Thoracic aorta (tissue), 2 donors: ENCODE measurements at places on chromosomes 1 and 21.

GRCh38 chr1:31523012-31523411 lies 53.3 kb upstream of the TINAGL1 start:
- DNase-seq = no peak

- DNase-seq = no peak
These were observed 10.8 kb downstream of the NTMT2 start for GRCh38 chr1:170156594-170156993.

- DNase-seq = no peak
These were observed 17.5 kb downstream of the VASH2 start for GRCh38 chr1:212967801-212968200.

GRCh38 chr1:11704691-11705475 lies 13.4 kb downstream of the DRAXIN start:
- no peak for DNase-seq

DNA sequence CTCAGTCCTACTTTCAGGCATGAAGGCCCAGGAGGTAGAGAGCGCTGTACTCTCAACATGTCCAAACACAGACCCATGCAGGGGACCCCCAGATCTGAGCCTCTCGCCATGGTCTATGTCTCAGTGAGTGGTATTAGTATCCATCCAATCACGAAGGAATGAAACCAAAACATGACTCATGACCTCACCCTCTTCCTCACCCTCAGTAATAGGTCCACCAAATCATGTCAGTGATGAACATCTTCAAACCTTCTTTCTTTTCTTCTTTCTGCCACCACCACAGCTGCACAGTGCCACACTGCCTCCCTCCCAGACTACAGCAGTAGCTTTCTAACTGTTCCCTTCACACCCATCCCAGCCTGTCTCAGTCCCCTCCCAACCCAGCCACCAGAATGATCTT lies 16.8 kb downstream of the C1orf116 start:
- DNase-seq = no peak

DNA sequence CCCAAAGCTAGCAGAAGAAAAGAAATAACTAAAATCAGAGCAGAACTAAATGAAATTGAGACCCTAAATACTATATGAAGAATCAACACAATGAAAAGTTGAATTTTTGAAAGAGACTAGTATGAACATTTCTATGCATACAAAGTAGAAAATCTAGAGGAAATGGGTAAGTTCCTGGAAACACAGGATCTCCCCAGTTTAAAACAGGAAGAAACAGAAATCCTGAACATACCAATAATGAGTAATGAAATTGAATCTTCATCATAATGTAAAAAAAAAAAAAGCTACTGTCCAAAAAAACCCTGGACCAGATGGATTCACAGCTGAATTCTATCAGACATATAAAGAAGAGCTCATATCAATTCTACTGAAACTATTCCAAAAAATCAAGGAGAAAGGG lies 233.5 kb downstream of the PLPP3 start:
- no peak for DNase-seq

DNA sequence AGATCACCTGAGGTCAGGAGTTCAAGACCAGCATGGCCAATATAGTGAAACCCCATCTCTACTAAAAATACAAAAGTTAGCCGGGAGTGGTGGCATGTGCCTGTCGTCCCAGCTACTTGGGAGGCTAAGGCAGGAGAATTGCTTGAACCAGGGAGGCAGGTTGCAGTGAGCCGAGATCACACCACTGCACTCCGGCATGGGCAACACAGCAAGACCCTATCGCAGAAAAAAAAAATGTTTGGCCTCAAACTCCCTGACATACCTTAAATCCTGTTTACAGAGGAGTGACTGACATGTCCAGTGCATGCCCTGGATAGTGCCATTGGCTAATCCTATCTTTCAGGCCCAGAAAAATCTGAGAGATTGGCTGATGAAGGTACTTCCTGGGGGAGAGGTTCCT lies 11.8 kb downstream of the DCLRE1B start:
- no peak for DNase-seq

GRCh38 chr1:239237912-239238311 lies 148.5 kb upstream of the CHRM3 start:
- no peak for DNase-seq

DNA sequence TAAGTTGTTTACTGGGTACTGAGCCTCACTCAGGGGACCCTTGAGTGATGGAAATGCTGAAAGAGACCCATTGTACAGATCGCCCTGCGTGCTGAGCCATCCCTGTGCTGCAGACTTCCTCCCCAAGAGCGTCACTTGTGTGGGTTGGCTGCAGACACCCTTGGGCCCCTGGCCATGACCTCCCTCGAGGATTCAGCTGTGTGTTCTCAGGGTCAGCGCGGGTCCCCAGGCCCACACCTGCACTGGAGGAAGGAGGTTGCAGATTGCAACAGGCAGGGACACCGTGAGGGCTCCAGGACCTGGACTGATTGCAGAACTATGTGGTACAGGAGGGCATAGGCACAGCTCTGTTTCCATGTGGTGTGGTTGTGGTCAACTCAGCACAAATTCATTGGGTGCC lies 4.4 kb downstream of the SNAP47 start:
- no peak for DNase-seq
